ENCODE measurements at places on chromosomes 3 and 15. TPM values are rescaled to one million over a fixed set of nuclear protein-coding genes. Genes with fewer than 3 reads are reported as not detected.
A peak's percentile ranks its signal among the peaks of the same experiment; 100 is the strongest.

SCAMP2 gene
- total RNA-seq: 39.7 TPM

EFL1 gene
- 14.4 TPM for total RNA-seq

PTX3 gene
- total RNA-seq: 0.63 TPM

GPR160 gene
- total RNA-seq: 0.81 TPM

ITIH4 gene
- total RNA-seq: 90.8 TPM

CAMK2N2 gene
- total RNA-seq: not detected

WDR72 gene
- total RNA-seq: not detected

IQCH gene
- 0.37 TPM for total RNA-seq

HRG gene
- not detected for total RNA-seq

CPB1 gene
- total RNA-seq: 0.88 TPM

- no peak for DNase-seq
These were observed 45.8 kb upstream of the LYZL4 start for GRCh38 chr3:42456211-42456610.

DNA sequence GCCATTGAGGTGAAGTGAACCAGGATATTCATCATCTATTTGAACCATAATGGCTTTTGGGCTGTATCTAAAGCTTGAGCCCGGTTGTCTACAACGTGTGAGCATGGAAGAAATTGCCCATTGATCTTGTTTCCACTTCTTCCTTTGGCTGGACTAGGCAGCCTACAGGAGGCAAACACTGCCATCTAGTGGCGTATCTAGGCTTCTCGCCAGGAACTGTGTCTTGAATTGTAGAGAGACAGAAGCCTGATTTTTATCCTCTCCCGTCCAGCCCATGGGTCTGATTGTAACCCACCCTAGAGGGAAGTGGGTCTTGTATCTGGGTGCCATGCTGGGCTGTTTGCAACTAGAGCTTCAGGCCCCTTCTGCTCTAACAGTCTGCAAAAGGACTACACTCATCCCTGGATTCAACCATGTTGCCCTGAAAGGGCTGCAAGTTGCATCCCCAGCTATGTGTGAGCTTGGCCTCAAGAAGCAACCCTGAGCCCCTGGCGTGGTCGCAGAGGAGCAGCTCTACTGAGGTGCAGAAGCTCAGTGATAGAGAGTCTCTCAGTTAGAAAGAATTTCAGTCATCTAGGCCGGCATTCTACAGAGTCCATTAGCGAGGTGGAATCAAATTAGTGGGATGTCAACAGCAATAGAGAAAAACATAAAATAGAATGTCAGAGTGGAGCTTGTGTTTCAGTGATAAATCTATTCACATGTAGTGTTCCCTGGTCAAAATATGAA is 170.2 kb upstream of the UMPS start:
- peak; percentile 73 for DNase-seq

DNA sequence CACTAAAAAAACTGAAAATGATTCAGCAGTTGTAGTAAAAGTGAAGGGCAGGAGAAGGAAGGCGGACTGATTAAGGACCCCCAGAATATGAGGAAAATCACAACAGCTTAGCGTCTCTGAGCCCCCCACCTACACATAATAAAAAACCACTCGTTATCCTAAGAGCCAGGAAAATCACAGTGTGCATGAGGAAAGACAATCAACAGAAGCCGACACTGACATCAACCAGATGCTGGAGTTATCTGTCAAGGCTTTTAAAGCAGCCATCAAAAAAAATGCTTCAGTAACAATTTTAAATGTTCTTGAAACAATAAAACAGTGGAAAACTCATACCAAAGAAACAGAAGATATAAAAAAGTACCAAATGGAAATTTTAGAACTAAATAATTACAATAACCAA is 9.7 kb upstream of the CXCR6 start:
- no peak for DNase-seq

GRCh38 chr3:124281453-124282316 is 289.8 kb upstream of the ROPN1 start:
- DNase-seq: no peak

DNA sequence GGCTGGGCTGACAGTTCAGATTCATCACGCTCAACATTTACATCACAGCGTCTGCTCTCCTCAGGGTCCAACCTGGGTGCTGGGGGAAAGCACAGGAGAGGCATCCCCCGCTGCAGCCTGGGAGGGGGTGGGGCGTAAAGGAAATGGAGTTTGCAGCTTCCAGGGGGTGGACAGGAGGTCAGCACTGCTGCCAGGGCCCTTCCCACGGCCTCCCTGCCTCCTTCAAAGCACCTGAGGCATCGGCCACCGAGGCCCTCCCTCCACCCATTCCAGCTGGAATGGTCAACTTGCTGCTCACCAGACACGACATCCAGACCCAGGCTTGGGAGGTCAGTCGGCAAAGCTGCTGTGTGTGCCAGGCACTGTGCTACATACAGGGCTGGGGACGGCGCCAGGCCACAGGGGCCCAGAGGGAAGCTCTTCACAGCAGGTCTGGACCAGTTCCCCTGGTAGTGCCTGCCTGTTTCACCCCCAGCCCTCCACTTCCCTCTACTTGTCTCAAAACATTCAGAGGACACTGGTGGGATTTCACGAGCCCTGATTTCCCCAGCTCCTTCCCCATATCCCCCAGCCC is 120.7 kb downstream of the ANP32A start:
- no peak for DNase-seq

- no peak for DNase-seq
These were observed 100.8 kb downstream of the SLCO3A1 start for GRCh38 chr15:91954292-91954691.

GRCh38 chr3:58041182-58041825 is 33.1 kb downstream of the FLNB start:
- no peak for DNase-seq

DNA sequence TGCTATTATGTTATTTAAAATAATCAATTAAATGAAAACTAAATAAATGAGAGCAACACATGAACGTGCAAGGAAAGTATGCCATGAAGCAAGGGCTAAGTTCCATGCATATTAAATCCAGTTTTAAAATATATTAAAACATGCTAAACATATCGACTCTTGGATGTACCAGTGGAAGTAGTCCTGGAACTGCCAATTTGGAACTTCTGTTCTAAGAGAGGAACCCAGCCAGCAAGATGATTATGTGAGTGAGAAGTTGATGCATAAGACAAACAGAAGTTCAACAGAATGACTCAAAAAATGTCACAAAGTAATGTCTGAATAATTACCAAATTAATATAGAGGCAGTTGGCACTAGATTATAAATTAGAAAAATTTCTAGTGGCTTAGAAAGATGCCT is 714.2 kb downstream of the NLGN1 start:
- DNase-seq: no peak

GRCh38 chr3:27456554-27456953 is 27.6 kb downstream of the SLC4A7 start:
- no peak for DNase-seq

- DNase-seq: no peak
These were observed 42.8 kb downstream of the MYO5C start for GRCh38 chr15:52252781-52253180.

- DNase-seq: no peak
These were observed 3.1 kb downstream of the RARB start for GRCh38 chr3:25430935-25431770.

DNA sequence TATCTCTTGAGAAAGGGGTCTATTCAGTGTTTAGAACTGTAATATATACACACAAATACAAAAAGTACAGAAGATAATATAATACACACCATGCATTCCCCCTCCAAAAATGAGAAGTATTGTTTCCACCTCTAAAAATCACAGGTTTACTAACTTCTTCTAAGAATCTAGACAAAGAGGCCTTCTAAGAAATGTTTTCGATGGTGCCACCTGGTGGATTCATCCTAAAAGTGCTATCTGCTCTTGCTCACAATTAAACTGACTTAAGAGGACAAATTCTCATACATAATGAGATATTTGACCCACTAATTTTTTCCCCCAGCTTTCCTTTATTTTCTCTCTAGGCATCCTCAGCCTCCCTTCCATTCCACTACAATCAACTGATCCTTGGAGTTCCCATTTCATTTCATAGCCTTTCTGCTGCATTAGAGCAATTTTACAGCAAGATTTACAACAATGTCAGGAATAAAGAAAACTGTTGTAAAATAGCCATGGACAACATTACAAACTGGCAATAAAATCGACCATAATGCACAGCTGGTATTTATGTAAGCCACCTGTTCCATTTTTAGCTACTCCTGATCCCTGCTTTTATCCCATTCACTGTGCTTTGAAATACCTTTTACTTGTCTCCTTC is 124.6 kb downstream of the ARRDC4 start:
- DNase-seq: no peak

DNA sequence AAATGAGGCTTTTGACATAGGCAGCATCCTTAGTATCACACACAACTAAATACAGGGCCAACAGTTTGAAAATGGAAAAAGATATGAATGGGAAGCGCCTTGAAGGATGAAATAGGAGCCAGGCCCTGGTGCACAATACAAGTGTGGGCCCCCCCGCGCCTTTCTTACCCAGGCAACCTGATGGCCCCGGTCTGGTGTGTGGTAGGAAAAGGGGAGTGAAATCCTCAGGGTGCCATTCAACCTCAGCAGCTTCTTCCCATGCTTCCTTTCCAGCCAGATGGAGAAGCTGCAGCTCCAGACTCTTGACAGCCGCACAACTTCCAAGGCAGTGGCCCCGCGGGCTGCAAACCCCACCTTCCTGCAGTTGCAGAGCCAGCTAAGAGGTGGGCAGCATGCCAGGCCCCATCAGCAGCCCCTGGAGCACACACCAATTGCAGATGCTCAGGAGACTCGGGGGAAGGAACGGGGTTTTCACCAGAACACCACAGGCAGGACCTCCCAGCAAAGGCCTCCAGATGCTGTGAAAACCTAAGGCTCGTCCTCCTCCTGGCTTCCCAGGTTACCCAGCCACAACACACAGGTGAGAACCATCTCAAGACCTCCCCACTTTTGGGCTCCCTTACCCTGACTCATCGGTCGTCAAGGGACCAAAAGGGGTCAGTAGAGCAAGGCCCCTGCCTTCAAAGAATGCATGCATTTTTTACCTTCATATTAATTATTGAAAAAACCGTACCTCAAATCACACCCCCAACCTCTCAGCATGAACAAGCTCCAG is 101.6 kb downstream of the CPN2 start:
- DNase-seq: no peak

- DNase-seq: peak; percentile 58
These were observed 190.1 kb downstream of the GOLGA6L6 start for GRCh38 chr15:20351448-20351971.

- peak; percentile 7 for DNase-seq
These were observed 56.8 kb downstream of the PLXNA1 start for GRCh38 chr3:127039719-127040118.

DNA sequence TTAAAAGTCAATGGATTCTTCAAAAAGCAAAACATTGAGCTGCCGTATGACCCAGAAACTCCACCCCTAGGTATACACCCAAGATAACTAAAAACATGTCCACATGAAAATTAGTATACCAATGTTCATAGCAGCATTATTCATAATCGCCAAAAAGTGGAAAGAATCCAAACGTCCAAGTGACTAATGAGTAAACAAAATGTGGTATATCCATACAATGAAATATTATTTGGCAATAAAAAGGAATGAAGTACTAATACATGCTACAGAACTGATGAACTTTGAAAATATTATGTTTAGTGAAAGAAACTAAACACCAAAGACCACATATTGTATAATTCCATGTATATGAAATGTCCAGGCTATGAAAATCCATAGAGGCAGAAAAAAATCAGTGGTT is 77.9 kb downstream of the THBS1 start:
- no peak for DNase-seq

GRCh38 chr15:49697121-49697520 is 76.3 kb downstream of the DTWD1 start:
- DNase-seq: no peak

GRCh38 chr3:165820671-165821123 is 16.5 kb downstream of the BCHE start:
- no peak for DNase-seq

DNA sequence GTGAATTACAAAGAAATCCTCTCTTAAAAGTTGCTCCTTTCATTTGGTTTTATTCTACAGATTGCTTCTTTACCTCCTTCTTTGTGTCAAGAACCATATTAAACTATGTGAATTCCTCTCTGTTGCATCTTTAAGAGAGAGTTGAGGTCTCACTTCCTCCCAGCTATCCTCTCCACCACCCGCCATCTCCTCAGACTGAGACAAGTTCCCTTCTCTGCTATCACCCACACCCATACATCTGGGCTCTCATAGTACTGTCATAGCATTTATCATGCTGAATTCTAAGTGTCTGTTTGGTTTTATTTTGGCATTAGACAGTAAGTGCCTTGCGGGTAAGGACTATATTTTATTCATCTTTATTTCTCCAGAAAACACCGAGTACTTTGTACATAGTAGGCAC is 54.2 kb downstream of the B3GALNT1 start:
- no peak for DNase-seq

GRCh38 chr3:32989171-32989570 is 37.7 kb downstream of the CCR4 start:
- no peak for DNase-seq

GRCh38 chr15:40925495-40925862 is 3.7 kb upstream of the DLL4 start:
- no peak for DNase-seq

DNA sequence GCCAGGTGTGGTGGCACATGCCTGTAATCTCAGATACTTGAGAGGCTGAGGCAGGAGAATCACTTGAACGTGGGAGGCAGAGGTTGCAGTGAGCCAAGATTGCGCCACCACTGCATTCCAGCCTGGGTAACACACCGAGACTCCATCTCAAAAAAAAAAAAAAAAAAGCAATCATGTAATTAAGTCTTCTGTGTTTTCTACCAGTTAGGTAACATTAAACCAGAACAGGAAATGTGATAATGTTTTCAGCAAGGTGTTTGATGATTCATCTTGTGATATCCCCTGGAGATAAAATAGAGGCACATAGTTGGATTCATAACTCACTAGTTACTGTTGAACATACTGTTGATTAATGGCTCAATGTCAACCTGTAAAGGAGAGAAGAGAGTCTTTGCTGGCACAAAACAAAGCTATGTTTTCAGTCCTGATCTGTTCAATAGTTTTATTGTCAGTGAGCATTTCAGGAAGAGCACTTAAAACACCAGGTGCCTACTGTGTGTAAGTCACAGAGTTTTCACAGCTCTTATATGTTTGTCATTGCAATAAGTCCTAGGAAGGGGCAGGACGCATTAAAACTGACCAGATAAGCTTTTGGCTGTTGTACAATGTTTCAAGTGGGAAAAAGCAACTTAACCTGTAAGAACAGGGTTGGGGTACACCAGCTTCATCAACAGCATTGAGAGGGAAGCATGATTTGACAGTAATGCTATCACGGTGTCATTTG is 19.5 kb downstream of the DNAJB11 start:
- no peak for DNase-seq

GRCh38 chr15:58545307-58546065 is 113.7 kb downstream of the LIPC start:
- DNase-seq: no peak

DNA sequence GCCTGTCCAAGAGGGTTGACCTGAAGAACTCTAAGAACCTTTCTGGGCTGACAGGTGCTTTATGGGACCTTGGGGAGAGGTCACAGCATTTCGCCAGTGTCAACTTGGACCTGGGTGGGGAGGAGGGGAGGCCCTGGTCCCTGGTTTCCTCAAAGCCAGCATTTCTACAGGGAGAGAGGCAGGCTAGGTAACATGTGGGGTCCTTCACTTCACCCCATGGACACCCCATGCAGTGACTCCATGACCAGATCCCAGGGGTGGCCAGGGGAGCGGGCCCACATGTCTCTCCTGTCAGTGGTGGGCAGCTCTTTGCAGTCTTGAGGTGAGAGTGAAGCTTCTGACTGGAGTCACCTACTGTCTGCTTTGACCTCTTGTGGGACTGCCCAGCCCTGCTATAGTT is 35.8 kb downstream of the GOLGA6L10 start:
- DNase-seq: no peak

GRCh38 chr15:88913017-88913849 is at the start of gene MFGE8:
TSS of gene MFGE8 (minus strand) at chr15:88913379. CDS start at chr15:88913319, 60 bp downstream.
- peak; percentile 85 for DNase-seq

GRCh38 chr3:115478359-115478758 is 145.0 kb upstream of the GAP43 start:
- no peak for DNase-seq

Data from psoas muscle (tissue), 8 donors.